ENCODE measurements at places on chromosomes 3 and 15.

GRCh38 chr3:136070953-136071949 is 105.7 kb downstream of the PPP2R3A start:
- no peak for DNase-seq

DNA sequence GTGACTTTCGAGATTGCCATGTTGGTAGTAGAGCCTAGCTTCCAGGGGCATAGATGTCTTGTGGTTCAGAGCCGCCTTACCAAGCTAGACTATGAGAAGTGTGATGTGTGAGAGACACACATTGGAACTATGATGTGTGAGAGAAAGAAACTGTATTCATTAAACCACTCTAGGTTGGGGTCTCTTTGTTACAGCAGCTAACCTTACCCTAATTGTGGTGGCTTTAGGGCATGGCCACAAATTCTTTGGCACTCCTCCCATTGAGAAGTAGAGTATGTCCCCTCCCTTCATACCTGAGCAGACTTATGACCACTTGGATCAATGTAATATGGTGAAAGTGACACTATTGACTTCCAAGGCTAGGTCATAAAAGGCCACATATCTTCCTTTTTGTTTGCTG is 35.3 kb upstream of the CDV3 start:
- DNase-seq, result no peak

GRCh38 chr3:9552252-9552999 is 1.2 kb downstream of the LHFPL4 start:
- no peak for DNase-seq

DNA sequence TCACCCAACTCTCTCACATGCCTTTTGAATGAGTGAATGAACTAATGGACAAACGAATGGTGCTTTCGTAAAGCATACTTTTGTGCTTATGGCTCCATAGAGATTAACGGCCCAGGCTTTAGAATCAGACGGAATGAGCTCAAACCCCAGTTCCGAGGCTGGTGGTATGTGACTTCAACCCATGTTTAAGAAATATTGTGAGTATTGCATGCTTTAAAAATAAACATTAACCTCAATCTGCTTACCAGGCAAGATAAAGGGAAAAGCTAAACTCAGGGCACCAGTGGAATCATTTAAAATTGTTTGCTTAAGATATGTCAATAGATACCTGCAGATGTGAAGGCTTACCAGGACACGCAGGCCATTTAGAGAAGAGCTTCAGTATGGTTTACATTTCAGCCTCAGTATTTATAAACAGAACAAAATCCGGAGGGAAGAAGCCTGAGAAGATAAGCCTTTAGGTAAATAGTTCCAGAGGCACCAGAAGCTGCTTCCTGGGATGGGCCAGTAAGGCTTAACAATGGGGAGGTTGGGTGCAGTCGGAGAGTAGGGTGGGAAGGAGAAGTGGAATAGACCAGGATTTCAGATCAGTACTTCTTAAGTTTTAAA is 186.4 kb downstream of the ADAMTS9 start:
- DNase-seq, result peak; percentile 78

DNA sequence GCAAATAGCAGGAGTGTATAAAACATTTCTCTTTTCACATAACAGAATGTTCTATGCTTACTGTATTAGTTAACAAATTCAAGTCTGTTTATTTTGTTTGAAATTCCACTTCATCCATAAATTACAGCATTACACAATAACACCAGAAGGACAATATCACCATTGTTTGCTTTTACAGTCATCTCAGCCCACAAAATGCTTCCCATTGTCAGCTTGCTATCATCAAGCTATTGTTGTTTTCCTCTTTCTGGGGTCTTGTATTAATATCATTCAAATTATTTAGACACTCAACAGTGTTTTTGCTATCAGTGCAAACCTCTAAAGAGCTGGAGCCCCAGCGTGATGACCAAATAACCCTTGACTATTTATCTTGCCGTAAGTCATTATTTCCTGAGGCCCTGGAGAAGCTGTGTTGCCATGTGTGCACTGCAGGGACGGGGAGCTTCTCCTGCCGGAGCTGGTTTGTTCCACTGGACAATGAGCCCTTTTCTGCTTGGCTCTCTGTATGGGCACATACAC is 1.1 kb downstream of the SAMMSON start:
- DNase-seq, result no peak

- no peak for DNase-seq
Measured at GRCh38 chr3:196694202-196694638, 17.8 kb downstream of the CEP19 start.

All from non-pigmented ciliary epithelial cell (primary cell).